Fibroblast of the conjunctiva (primary cell): ENCODE measurements at places on chromosomes 16 and 17.

GRCh38 chr17:30429155-30429554 lies 48.1 kb upstream of the GOSR1 start:
- peak; percentile 10 for DNase-seq

DNA sequence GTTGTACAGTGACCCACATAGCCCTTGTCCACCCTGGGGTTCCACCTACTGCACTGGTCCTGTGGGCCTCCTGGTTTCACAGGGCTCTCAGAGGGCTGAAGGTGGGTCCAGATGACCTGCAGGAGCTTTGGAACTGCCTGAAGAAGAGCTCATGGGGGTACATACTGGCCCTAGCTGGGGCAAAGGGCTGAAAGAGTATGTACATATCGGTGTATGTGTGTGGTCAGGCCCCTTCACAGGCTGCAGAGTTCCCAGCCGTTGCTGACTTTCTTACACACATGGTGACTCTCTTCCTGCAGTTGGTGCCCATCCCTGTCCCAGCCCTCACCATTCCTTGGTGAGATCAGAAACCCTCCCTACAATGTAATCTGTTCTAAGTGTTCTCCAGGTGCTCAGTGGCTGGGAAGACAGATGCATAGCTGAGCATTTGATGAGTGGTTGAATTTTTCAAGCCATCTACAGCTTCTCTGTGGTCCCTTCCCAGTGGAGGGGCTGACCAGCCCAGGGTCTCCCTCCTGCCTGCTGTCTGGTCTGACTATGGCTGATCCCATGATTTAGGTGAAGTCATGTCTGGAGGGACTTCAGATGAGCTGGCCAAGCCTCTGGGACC lies 2.4 kb upstream of the NFATC3 start:
- DNase-seq, result no peak

GRCh38 chr16:56708525-56709442 lies 21.1 kb upstream of the NUP93 start:
- DNase-seq, result no peak

- no peak for DNase-seq
Observed at GRCh38 chr17:34285286-34285792, at the start of gene CCL11. CCL11 (plus strand) TSS chr17:34285742; CDS start chr17:34285809, 67 bp downstream.

DNA sequence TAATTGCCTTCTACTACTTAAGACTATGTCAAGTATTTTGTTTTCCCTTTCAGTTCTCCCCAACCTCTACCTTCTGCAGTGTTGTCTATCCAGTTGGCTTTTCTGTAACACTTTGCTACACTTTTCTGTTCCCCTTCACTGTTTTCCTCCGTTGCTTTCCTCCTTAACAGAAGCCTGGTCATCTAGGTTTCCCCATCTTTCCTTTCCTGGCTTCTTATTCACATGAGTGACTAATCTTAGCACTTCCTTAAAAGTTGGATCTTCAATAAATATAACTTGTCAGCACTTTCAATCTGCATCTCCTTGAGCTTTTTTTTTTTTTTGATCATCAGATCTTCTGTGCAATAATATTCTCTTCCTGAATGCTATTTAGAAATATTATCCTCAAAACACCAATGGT lies 2.8 kb upstream of the SLFN11 start:
- no peak for DNase-seq

GRCh38 chr17:11980813-11981212 lies 16.5 kb downstream of the ZNF18 start:
- DNase-seq, result no peak

GRCh38 chr17:19337712-19338023 lies 24.9 kb downstream of the B9D1 start:
- DNase-seq, result no peak

DNA sequence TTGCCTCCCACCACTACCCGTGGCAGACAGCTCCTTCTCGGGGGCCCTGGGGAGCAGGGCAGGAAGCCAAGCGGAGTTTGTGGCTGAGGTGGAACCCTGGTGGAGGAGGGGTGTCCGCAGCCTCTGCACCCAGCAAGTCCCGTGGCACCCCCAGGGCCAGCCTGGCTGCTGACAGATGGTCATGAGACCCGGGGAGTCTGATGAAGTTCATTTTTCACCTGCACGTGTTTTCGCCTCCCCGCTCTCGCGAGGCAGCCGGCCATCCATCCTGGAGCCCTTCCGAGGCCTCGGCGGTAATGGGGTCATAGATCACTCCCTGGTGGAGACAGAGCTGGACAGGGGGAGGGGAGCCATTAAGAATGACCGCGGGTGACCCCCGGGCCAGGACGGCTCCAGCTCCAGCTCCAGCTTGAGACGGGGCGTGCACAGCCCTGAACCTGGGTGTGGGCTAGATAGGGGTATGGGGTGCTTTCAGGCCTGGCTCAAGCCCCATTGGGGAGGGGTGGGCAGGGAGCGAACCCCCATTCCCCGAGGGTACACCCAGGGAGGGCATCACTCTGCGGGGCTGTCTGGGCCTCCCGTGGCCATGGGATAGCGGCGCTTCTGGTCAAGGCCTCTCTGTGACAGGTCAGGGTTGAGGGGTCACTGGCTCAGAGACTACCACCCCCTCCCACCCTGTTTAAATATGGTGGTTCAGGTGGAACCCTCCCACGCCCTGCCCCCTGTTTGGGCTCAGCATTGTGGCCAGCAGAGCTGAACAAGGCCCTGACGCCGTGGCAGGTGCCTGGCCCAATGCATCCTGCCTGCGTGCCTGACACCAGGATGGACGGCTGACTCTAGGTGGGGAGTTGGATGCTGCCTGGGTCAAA lies 227.4 kb upstream of the GSE1 start:
- DNase-seq, result no peak

DNA sequence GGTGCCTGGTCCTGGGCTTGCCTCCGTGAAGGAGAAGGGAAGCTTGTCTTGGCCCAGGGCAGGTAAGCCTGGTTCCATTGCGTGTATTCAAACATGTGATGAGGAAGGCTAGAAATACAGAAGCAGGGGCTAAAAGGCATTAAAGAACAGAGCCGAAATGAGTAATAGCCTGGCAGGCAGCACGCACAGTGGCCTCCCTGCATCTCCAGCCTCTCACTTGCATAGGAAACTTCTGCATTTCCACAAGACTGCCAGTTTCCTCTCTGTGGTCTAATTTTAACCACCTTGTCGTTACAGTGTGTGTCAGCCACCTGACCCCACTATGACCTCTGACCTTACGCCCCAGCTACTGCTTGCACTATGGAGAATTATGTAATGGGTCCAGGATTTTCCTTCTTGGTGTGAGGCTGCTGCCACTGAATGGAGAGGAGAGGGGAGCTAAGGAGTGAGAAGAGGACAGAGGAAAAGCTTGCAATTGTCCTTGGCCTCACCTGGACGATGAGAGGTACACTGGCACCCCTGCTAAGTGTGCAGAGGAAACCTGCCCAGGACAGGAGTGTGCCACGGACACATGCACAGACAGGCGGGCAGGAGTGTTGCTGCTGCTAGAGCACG lies 32.8 kb downstream of the HIC1 start:
- no peak for DNase-seq

DNA sequence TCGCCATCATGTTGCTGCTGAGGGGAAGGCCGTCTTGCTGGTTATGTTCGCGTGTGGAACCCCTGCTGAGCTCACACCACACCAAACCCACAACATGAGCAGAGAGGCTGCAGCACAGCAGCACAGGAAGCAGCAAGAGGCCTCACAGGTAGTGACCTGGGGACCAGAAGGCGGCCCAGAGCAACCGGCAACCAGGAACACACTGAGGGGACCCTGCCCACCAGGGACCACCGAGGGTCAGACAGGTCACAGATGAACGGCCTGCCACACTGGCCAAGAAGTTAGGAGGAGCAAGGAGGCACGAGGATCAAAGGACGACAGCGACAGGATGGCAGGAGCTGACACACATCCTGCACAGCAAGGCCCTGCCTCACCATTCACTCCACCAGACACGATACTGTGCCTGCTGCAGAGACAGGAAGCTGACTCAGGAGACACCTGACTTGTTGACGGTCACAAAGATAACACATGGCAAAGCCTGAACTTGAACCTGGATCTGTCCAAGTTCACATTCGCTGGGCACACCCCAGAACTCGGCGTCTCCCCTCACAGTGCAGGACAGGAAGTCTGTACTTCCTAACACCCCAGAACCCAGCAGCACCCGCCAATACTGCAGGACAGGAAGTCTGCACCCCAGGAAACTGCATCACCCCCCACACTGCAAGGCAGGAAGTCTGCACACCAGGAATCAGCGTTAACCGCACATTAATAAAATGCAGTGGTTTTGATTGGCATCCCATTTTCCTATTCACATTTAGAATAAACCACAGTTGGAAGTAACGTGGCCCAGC lies 98.5 kb downstream of the ZNF778 start:
- no peak for DNase-seq

GRCh38 chr17:75163074-75163473 lies 8.8 kb upstream of the JPT1 start:
- no peak for DNase-seq

DNA sequence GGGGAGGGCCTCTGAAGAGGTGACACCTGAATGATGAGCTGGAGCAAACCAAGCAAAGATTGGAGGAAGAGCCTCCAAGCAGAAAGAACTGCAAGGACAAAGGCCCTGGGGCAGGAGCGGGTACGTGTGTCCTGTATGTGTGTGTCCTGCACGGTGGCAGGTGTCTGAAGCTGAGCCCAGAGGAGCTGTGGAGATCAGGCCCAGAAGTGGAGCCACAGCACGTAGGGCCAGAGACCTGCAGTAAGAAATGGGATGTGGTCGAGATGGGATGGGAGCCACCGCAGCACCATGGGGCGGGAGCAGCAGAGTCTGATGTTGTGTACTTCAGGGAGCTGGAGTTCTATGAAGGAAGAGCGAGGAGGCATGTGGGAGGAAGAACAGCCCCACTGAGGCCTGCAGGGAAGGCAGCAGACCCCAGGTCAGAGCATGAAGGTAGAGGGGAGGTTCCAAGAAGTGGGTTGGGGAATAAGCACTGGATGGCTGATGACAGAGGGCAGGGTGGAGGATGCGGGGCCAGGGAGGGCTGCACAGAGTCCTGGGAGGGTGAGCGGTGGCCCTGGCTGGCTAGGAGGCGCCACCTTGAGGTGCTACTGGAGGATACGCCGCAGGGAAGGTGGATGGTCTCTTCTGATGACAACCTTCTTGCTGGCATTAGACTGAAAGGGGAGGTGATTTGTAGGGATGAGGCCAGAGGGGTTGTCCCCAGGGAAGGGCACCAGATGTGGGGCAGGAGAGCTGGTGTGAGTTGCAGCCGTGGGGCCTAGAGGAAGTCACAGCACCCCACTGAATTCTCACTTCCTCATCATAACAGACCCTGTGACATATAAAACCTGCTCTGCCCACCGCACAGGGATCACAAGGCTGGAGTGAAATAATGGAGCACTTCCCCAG lies 10.6 kb upstream of the CETP start:
- no peak for DNase-seq
